Caco-2 (cell line): ENCODE measurements at places on chromosomes 5 and 9.
A peak's percentile ranks its signal among the peaks of the same experiment; 100 is the strongest.

GRCh38 chr5:153816870-153817269 is 221.8 kb downstream of the FAM114A2 start:
- no peak for DNase-seq

- DNase-seq = no peak
Measured at GRCh38 chr5:81898403-81898802, 73.4 kb upstream of the ATG10 start.

- no peak for DNase-seq
Measured at GRCh38 chr9:108953983-108954574, 19.9 kb downstream of the ABITRAM start.

GRCh38 chr5:90289837-90290236 is 119.7 kb downstream of the CETN3 start:
- peak; percentile 26 for DNase-seq

GRCh38 chr9:89421595-89421994 is 76.3 kb downstream of the SEMA4D start:
- DNase-seq = no peak

- no peak for DNase-seq
Measured at GRCh38 chr5:82684659-82685058, 392.5 kb downstream of the TMEM167A start.

DNA sequence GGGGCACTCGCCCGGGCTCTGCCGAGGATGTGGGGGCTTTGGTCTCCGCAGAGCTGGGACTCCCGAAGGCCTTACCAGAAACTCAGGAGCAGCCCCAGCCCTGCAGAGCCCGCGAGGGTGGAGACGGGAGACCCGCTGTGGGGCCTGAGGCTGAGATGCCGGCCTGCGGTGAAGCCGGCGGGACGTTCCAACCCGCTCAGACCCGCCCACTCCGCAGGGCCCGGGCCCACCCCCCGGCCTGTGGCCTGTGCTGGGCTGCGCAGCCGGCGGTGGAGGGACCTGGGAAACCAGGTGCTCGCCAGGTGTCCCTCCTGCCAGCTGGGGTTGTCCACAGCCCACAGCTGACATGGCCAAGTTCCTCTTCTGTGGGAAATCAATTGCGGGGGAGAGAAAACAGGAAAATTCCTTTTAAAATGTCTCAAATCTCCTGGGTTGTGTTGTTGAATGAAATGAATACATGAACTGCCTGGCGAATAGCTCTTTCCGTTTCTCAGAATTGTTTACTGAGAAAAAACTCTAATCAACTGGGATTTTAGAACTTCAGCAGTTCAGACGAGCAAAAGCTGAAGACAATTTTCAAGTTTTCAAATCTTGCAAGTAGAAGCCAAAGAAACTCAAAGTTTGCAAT is 49.0 kb upstream of the IRX4 start:
- DNase-seq = no peak

DNA sequence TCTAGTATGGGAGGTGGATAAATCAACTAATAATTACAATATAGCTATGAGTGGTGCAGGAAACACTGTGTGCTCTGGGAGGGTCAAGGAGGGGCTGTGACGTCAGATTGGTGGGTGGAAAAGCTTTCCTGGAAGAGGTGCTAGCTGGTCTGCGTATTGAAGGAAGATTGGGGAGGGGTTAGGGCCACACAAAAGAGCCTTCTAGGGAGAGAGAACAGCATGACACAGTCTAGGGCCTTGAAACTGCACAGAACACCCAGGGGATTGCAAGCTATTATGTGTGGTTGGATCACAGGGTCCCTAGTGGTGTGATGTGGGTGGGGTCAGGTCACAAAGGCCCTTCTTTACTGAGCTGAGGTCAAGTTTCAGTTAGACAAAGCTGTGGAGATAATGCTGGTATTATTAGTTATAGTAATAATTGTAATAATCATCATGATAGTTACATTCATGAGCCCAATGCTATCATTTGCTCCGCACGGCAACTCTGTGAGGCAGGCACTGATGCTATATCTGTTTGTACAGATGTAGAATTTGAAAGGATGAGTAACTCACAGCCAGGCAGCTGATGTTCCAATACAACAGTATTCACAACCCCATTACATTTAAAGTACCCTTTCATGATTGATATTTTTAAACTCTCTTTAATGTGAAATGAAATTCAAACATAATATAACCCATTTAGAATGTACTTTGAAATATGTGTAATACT is 197.4 kb upstream of the IL12B start:
- DNase-seq = no peak

DNA sequence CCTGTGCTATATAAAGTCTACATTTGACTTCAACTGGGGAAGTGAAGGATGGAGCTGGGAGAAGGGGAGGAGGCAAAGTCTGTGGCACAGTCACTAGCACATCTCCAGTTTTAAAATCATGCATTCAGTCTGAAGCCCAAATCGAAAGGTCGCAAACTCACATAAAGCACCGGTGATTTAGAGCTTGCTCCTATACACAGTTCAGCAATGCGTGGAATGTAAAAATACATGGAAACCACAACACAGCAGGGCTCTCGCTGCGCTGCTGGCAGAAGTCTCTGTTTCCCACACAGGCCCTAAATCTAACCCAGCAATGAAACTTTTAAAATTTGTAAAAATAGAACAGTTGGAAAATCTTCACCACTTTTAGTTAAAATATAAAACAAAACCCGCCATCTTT is 68.2 kb downstream of the EBF1 start:
- no peak for DNase-seq

GRCh38 chr5:151742870-151743294 is 15.5 kb downstream of the ATOX1 start:
- DNase-seq = peak; percentile 70

- no peak for DNase-seq
Measured at GRCh38 chr5:108653201-108653600, 94.5 kb upstream of the FER start.

DNA sequence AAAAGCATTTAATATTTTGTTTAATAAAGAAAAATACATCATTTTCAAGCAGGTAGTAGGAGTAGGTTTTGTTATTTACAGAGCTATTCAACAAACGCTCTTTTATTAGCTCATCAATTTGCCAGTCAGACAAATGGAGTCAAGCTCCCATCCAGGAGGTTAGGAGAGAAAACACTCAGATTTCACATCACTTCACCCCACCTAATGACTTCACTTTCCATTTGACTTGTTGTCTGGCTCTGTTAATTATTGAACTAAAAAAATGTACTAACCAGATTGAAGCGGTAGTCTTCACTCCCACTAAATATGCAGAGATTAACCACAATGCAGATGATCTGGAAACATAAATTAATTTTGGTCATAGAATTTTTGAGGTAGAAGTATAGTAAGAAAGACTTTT is 193.6 kb upstream of the VCAN start:
- no peak for DNase-seq

GRCh38 chr5:91110686-91111085 is 272.4 kb downstream of the ARRDC3 start:
- DNase-seq = no peak

DNA sequence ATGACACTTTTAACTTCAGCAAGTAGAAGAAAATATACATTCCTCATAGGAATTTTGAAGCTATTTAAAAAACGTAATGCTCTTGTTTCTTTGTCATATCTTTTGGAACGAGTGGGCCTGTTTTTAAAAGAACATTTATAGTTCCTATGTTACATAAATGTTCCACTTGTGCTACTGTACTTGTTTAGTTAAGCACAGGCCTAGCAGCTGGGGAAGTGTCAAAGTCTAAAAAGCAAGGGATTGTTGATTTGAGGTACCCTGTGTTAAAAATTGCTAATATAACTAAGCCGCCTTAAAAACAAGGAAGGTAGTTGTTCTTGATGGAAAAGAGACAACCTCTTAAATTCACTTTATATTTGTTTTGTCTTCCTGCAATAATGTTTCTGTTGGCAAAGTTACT is 27.2 kb upstream of the ELL2 start:
- no peak for DNase-seq

DNA sequence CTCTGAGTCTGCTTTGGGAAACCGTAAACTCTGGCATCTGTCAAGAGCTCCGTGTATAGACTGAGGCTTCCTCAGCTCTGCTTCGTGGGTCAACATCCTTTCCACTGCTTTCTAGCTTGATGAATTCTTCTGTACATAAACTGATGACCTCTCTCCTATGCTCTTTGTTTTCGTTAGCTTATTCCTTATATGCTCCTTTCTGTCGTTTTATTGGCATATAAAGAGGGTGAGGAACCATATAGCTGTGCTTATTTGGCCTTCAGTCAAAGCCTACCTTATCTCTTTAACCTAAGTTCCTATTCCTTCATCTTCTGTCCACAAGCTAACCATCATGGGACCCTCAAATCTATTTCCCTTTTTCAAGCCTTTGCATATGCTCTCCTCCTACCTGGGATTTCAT is 39.4 kb upstream of the CARTPT start:
- DNase-seq = no peak

DNA sequence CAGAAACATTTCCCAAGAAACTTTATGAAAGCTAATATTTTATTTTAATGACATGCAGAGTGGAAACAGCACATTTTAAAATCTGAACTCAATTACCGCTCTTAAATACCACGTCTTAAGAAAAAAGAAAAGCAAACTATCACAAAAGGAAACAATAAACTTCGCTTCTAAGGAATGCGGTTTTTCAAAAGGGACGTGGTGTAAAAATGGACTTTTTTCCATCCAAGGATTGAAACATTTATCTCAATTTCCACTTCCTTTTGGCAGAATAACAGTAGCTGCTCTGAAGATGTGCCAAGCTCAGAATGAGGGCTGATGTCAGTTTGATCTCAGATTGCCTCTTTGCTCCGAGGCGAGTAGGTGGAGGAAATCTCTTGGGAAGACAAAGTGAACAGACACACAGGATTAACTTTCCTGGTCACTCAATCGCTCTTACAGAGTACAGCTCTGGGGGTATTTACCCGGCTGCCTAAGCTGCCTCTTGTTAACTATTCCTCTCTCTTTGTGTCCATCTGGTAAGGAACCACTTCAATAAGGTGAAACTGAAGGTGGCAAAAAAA is 158.5 kb downstream of the TRPM6 start:
- DNase-seq = no peak

DNA sequence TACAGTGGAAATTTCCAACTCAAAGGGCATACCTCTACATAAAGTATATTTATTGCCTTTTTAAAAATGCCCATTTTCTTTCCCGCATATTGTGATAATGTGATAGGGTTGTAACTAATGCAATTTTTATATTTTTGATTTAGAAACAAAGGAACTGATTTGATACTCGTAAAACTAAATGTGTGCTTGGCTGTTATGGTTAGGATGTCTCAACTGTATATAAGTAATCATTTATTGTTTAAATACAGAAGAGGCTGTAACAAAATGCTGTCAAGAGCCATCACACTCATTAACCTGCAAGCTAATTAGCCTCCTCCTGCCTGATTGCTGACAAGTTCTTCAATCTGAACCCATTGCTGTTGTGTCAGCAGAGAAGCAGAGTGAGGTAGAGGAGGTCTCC is 149.2 kb downstream of the PBX3 start:
- no peak for DNase-seq

DNA sequence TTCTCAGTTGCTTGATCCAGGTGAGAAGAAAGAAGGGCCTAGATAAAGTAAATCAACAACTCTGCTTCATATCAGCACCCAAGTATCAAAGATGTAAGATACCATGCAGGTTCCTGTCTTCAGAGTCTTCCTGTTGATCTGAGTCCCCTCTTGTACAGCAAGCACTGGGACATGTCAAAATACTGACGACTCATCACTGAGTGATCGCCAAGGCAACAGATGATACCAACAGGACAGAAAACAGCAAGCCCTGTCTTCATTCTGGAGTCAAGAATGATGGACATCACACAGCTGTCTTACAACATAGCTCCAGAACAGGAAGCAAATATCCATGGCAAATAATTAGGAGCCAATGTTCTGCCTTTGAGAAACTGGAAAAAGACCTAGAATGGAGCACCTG is 83.7 kb downstream of the TARS1 start:
- no peak for DNase-seq

GRCh38 chr5:142813220-142813619 is 43.0 kb downstream of the ARHGAP26 start:
- DNase-seq = no peak

DNA sequence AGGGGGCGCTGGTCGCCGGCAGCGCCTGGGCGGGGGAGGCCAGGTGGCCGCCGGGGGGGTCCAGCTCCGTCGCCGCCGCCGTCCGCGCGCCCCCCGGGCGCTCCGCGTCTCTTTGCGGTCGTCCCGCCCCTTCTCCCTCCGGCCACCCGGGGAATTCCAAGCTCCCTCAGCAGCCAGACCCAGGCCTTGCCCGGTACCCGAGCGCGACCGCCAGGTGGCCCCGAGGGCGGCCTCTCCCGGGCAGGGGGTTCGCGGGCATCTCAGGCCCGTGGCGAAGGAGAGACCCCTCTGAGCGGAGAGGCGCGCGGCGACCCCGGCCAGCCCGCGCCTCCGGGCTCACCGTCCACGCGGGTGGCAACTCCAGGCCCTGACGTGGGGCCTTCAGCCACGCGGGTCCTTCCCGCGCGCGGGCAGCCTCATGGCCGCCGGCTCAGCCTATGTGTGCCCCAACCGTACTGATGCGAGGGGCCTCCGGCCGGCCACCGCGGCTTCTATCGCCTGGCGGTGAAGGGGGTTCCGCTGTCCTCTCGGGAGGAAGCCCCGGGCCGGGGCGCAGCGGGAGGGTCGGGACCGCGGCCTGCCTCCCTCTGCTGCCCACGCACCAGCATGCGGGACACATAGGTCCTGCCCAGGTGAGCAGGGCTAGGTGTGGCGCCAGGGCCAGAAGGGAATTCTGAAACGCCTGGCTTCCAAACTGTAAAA is 529 bp upstream of the NRARP start:
- peak; percentile 80 for DNase-seq

DNA sequence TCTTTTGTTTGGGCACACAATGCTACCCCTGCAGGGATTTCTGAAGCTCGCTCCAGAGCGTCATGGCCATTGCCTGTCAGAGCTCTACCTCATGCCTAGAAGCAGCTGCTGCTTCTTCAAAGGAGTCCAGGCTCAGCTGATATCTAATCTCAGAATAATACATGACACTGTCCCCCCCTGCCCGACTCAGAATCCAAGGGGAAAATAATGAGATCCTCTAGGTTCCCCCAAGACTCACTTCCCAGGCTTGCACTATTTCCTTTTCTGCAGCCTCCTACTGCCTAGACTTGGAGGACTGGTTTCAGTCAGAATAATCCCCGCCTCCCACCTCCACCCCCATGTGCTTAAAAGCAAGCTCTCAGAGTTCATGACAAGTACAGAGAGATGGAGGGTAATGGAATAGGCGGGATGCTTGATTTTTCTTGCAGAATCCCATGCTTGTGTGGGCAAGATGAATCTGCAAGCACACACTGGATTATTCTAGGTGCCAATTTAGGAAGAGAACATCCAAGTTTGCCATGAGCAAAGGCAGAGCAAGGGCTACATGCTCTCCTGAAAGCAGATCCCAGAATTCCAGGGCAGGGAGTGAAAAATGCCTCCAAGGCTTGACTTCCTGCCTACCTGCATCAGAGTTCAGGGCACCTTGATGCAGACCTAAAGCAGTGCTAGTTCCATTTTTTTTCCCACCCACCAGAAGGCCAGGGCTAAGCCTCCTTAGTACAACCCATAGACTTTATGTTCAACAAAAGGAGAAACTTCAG is 97.4 kb upstream of the IFNK start:
- peak; percentile 40 for DNase-seq

GRCh38 chr5:77449277-77449676 is 42.8 kb downstream of the WDR41 start:
- DNase-seq = no peak
